ENCODE measurements at places on chromosomes 1 and 21. TPM values are rescaled to one million over a fixed set of nuclear protein-coding genes. Genes with fewer than 3 reads are reported as not detected.

The TNFRSF18 gene
- 6.1 TPM for polyA plus RNA-seq

The MAN1C1 gene
- polyA plus RNA-seq = 9.6 TPM

The PAQR6 gene
- 4.0 TPM for polyA plus RNA-seq

The LUZP1 gene
- polyA plus RNA-seq = 12.5 TPM

The MPC2 gene
- polyA plus RNA-seq = 66.5 TPM

The JAM2 gene
- 38.1 TPM for polyA plus RNA-seq

The CLK2 gene
- 37.0 TPM for polyA plus RNA-seq

The LCE1D gene
- polyA plus RNA-seq = not detected

The KPRP gene
- not detected for polyA plus RNA-seq

The CCDC27 gene
- 0.19 TPM for polyA plus RNA-seq

The CTH gene
- 1.9 TPM for polyA plus RNA-seq

The TMOD4 gene
- 43.2 TPM for polyA plus RNA-seq

The ABCA4 gene
- polyA plus RNA-seq = 0.59 TPM

The LINGO4 gene
- 0.47 TPM for polyA plus RNA-seq

The CADM3 gene
- 0.47 TPM for polyA plus RNA-seq
